ENCODE measurements at places on chromosomes 12 and 14. TPM values are rescaled to one million over a fixed set of nuclear protein-coding genes. Genes with fewer than 3 reads are reported as not detected.
A peak's percentile ranks its signal among the peaks of the same experiment; 100 is the strongest.

The DIO3 gene
- not detected for total RNA-seq

The USP15 gene
- total RNA-seq = 71.1 TPM

GRCh38 chr12:89935850-89936249 is 227.2 kb upstream of the ATP2B1 start:
- no peak for DNase-seq
- no peaks in the 10 kb centered on the region for H3K36me3 ChIP-seq
- H3K27ac ChIP-seq = no peak overlapping the region
- H3K4me3 ChIP-seq = no peak overlapping the region

- H3K4me3 ChIP-seq = no peak overlapping the region
- DNase-seq = no peak
- H3K4me1 ChIP-seq = peaks cover 23% of the 10 kb centered on the region
- no peaks in the 10 kb centered on the region for H3K36me3 ChIP-seq
- no peak overlapping the region for H3K27ac ChIP-seq
- no peaks in the 10 kb centered on the region for H3K27me3 ChIP-seq
Observed at GRCh38 chr14:95252219-95252618, 67.5 kb downstream of the CLMN start.

DNA sequence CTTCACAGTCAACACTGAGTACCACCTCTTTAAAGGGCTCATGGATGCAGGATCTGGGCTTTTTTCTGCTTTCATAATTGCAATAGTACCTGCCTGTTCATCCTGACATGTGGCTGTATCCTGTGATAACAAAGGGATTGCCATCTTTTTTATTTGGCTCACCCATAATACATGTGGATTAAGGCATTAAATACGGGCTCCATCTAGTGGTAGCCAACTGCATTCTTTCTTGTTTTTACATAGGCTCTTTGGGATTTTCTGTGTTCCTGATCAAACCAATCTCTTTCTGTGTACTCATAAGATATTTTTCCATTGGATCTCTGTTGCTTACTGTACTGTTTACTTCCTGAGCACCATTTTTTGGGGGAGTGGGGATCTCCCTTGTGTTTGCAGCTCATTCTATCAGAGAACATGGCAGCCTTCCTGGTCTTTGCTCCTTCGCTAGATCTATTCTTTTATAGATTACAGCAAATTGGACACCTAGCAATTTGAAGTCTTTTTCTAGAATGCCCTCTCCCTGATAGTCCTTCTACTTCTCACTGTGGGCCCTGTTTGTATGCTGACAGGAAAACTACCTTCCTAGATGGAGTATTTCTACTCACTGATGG is 723.4 kb upstream of the MDGA2 start:
- H3K27ac ChIP-seq = no peak overlapping the region
- no peaks in the 10 kb centered on the region for H3K36me3 ChIP-seq
- H3K4me3 ChIP-seq = no peak overlapping the region
- DNase-seq = peak; percentile 16

GRCh38 chr12:20119596-20120402 is 248.5 kb upstream of the PDE3A start:
- H3K4me1 ChIP-seq = no peaks in the 10 kb centered on the region
- no peak overlapping the region for H3K27ac ChIP-seq
- no peak for DNase-seq
- H3K27me3 ChIP-seq = no peaks in the 10 kb centered on the region
- H3K4me3 ChIP-seq = no peak overlapping the region

DNA sequence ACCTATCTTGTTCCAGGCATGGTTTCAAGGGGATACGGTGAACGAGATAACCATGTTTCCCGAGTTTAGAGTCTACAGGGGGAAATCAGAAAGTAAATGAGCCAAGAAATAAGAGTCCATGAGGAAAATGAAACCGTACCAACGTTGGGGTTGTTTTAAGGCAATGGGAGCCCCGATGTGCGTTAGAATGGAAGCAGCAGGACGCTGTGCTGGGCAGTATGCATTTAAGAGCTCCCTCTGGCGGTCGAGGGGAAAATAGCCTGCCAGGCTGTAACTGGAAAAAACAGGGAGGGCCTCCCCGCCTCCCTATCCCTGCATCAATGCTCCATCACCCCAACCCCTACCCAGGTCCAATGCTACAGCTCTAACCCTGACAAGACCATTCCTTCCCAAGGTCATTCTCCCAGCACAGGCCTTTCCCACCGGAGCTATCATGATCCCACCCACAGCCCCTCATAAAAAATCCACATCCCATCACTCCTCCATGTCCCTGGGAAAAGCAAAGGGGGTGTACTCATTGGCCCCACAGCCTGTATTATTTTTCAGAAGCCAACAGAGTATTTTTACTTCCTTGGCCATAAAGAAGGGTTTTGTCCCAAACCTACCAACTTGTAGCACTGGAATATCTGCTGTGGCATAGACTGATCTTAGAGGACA is 226.3 kb upstream of the NOS1 start:
- no peak overlapping the region for H3K27ac ChIP-seq
- peak; percentile 15 for DNase-seq
- H3K4me1 ChIP-seq = no peaks in the 10 kb centered on the region
- H3K36me3 ChIP-seq = no peaks in the 10 kb centered on the region
- no peak overlapping the region for H3K4me3 ChIP-seq
- peaks cover under 1% of the 10 kb centered on the region for H3K27me3 ChIP-seq

DNA sequence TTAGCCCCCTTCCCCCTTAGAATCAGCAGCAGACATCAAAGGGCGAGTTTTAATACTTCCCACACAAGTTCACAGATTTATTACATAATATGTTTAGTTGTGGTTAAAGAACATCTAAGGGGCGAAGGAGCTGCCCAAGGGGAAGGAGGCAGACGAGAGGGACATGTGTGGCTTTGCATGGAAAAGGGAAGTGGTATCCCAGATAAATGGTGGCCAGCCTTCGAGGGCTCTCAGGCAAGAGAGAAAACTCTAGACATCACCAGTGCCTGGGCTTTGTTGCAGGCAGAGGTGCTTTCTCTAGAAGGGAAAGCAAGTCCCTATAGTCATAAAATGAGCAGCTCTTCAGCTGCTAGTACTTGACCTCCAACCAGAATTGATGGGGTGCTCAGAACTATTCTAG is 121.2 kb downstream of the CACNA1C start:
- DNase-seq = no peak
- peaks cover 12% of the 10 kb centered on the region for H3K4me1 ChIP-seq
- H3K27me3 ChIP-seq = peaks cover 34% of the 10 kb centered on the region
- no peak overlapping the region for H3K4me3 ChIP-seq
- H3K36me3 ChIP-seq = no peaks in the 10 kb centered on the region
